WTC11 (cell line): ENCODE measurements at places on chromosomes 4 and X.

DNA sequence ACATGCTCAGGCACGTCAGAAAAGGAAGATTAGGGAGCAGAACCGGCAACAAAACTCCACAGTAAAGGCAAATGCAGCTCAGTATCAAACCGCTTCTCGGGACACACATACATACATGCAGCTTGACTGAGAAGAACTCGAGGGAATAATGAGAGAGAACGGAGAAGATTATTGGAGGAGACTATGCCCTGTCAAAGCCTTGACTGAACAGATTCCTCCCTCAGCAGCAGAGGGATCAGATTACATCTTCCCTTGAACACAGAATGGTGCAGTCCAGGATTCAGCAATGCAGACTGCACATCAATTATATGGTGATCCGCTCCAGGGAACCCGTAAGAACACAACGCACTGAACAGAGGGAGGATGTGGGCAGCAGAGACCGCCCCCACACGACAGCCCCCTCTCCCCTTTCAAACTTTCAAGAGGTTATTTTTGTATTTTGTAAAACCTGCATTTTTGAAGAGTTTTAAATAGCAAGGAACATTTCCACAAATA lies 183.2 kb downstream of the FBXW7 start:
- DNase-seq, result no peak

DNA sequence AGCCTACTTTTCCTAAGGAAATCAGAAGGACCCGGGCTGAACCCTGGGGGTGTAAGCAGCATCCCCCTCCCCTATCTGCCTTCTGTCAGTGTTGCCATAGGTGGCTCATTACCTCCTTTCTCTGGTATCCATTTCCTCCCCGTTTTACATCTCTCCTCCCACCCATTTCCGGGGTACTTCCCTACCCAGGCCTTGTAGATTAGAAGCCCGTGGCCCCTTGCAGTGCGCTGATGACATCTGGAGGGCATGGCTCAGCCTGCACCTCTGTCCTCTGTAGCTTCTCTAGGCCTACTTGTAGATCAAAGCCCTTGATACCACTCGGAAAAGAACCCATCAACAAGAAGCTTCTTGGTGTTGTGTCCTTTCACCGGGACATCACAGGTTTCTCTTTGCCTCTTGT lies 71.8 kb downstream of the NBDY start:
- no peak for DNase-seq

DNA sequence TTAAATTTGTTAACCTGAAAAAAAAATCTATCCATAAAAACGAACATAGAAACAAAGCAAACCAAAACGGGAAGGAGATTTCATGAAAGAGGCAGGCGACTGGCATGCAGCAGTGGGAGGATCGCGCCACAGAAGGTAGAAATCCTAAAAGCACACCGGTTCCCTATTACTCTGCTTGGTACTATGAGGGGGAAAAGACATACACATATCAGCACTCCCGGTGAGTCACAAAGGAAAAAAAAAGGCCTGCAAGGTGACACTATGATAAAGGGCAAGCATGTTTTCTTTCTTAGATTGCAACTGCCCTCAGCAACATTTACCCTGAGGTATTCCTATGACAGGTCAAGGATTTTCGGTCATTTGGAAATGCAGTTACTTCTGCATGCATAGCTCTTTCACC lies 60.6 kb upstream of the NAP1L5 start:
- DNase-seq, result no peak

DNA sequence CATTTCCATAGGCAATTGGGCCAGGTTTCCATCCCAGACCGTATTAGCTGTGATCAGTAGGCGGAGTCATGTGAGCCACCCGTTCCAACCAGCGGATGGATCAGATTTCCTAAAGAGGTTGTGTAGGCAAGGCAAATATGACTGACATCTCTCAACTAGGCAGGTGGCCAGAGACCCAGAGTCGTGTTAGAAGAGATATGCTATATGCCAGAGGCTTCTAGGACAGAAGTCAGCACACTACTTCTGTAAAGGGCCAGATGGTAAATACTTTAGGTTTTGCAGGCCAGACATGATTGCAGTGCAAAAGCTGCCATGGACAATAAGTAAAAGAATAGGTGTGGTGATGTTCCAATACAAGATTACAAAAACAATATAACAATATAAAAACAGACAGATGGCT lies 788.4 kb downstream of the RPA4 start:
- no peak for DNase-seq

DNA sequence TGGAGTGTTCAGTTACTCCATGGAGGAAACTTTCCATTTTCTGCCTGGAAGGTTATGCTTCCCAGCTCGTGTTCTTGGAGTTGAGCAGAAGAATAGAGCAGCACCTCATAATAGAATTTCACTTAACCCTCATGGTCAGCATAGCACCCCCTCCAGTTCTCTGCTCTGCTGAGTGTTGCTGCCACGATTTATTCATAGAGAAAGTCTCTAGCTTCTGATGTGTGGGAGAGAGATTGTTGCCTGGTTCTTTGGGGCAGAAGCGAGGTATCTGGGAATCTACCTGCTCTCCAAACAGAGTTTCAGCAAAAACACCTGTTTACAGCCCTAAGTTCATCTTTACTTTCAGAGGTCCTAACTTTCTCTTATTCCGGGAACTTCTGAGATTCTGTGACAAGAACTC lies 3.9 kb upstream of the DTHD1 start:
- DNase-seq, result no peak

DNA sequence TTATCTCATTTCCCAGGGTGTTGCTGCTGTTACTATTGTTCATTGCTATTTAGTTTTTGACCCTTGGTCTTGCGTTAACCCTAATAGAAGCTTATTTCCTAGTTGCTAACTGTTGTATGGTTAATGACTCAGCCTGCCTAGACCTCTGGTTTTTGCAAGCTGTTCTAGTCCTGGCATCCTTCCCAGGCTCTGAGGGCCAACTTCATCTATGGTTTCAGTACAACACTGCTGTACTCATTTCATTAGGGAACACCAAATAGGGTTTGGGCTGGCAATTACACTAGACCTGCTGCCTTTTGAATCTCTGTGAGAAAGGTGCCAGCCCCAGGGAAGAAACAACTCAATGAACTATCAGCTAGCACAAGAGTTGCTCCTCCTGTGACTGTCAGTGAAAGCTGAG lies 59.6 kb downstream of the DCX start:
- no peak for DNase-seq

GRCh38 chr4:43242606-43243005 lies 350.1 kb downstream of the GRXCR1 start:
- no peak for DNase-seq

DNA sequence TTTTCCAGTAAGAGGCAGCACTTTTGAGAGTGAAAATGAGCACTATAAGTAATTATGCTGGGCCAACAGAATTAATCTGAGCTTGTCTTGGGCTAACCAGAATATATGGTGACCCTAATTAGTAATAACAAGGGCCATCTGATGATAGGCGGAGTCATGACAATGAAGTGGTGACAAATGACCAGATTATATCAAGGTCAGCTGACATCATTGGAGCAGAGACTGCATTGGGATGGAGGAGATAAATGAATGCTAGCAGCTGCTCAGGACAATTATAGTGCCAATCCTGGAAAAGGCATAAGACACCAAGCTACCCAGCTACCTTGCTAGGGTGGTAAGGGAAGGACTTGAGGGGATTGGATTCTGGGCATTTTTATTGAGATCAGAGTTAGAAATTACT lies 1548.7 kb downstream of the RPA4 start:
- DNase-seq, result no peak

DNA sequence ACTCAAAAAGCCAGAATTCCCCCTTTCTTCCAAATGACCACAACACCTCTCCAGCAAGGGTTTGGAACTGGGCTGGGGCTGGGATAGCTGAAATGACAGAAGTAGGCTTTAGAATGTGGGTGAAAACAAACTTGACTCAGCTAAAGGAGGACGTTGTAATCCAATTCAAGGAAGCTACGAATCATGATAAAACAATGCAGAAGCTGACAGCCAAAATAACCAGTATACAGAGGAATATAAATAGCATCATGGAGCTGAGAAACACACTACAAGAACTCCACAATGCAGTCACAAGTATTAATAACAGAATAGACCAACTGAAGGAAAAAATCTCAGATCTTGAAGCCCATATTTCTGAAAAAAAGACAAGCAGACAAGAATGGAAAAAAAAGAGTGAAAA lies 95.8 kb upstream of the TET2 start:
- no peak for DNase-seq

GRCh38 chr4:184648313-184649025 lies 778 bp downstream of the CASP3 start:
- peak; percentile 45 for DNase-seq

DNA sequence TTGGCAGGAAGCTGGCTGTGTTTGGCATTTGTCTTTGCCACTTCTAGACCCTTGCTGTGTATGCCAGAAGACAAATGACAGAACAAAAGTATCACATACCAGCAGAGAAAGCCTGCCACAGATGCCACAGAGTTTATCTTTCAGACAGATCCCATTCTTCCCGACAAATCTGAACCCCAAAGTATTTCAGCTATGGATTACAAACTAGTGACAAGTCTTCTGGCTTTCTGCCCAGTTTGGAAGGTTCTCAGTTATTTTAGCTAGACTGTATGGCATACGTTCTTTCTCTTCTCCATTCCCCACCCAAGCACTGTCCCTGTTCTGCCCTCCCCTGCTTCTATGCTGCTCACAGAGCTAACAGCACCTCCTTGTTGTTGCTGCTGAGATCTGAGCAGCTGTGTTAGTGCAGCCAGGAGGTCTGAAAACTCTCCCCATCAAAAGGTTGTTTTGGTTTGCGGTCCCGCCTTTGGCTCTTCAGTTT lies 236.7 kb downstream of the FRAS1 start:
- no peak for DNase-seq

DNA sequence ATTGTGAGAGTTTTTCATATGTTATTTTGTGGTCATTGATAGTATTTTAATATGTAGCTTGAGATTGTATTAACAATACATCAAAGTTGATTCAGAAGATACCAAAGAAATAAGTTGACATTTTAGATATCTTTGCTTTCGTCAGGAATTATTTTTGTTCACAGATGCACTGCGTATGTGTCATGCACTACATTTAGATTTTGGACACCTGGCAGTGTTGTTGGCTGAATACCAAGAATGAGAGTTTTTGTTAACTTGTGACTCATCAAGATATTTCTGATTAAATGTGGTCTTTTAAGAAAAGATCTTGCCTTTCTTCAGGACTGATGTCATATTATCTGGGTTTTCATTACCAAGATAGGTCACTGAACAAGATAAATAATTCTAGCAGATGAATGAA lies 633.4 kb downstream of the CENPC start:
- no peak for DNase-seq

- no peak for DNase-seq
These were observed 5.5 kb upstream of the ATP2B3 start for GRCh38 chrX:153511784-153512500.
